ENCODE measurements at places on chromosomes 6 and 20. TPM values are rescaled to one million over a fixed set of nuclear protein-coding genes. Genes with fewer than 3 reads are reported as not detected.

- DNase-seq: no peak
Observed at GRCh38 chr6:7578516-7578915, 11.5 kb upstream of the SNRNP48 start.

GRCh38 chr6:85923013-85923430, 280.3 kb upstream of the SYNCRIP start:
- DNase-seq: peak; percentile 19

DNA sequence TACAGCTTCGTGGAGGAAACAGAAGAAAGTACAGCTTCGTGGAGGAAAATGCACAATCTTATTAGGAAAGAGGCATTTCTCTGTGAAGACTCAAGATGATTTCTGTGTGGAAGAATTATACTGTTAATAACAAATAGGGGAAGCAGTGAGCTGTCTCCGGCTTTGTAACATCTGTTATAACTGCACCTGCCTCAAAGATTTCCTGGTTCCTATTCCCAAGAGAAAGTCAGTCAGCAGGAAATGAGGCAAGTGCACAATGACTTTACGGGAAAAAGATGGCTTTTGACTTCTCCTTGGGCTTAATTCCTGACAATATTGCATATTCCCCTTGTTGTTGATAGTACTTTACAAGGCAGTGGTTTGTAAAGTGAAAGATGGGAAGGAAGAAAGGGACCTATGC, 538.5 kb downstream of the BMP2 start:
- DNase-seq: no peak

DNA sequence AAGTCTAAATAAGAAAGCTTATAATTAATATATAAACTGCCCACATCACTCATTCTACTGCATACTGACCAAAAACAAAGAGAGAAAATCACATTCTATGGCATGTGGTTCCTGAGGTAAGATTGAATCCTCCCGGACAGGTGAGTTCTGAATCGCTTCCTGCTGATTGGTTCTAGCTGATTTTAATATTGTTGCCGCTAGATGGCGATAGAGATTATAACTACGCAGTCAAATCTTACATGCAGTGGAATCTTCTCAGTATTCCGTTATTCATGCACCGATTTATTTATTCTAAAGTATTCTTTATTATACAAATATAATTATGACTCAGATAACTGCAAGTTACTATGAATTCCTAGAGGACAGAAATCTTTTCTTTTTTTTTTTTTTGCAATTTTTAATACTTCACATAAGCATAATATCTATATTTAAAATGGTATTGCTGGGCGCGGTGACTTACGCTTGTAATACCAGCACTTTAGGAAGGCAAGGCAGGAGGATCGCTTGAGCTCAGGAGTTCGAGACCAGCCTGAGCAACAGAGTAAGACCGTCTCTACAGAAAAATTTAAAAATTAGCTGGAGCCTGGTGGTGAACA, 24.2 kb upstream of the TMX4 start:
- peak; percentile 28 for DNase-seq

GRCh38 chr20:38601216-38602184, at the start of gene ARHGAP40:
Gene ARHGAP40, plus strand, starts transcription at chr20:38601809.
- no peak for DNase-seq

GRCh38 chr20:43508604-43509040, 1.1 kb downstream of the L3MBTL1 start:
- no peak for DNase-seq

GRCh38 chr6:112752305-112752704, 405.2 kb downstream of the RFPL4B start:
- no peak for DNase-seq

DNA sequence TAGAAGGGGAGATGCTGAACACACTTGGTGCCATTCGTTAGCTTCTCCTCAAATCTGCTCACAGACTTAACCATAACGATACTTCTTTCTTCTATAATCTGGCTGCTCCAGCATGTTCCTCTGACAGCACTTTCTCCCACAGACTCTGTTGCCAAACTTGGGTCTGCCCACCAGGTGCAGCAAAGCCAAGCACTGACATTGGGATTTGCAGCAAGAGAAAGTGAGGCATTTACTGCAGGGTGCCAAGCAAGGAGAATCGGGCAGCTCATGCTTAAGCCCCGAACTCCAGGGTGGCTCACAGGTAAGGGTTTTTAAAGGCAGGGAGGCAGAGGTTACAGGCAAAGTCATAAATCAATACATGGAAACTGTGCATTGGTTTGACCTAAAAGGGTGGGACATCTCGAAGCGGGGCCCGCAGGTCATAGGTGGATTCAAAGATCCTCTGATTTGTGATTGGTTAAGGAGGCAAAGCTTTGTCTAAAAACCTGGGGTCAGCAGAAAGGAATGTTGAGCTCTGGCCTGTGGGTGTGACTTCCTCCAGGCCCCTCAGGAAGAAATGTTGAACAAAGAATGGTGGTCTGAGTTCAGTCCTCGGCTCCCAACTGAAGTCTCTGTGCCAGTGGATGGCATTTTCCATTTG, 25.1 kb upstream of the PNPLA1 start:
- DNase-seq: no peak

GRCh38 chr6:113873043-113873667, 16.0 kb downstream of the MARCKS start:
- peak; percentile 84 for DNase-seq

GRCh38 chr6:135018941-135019340, 35.7 kb downstream of the HBS1L start:
- DNase-seq: no peak

DNA sequence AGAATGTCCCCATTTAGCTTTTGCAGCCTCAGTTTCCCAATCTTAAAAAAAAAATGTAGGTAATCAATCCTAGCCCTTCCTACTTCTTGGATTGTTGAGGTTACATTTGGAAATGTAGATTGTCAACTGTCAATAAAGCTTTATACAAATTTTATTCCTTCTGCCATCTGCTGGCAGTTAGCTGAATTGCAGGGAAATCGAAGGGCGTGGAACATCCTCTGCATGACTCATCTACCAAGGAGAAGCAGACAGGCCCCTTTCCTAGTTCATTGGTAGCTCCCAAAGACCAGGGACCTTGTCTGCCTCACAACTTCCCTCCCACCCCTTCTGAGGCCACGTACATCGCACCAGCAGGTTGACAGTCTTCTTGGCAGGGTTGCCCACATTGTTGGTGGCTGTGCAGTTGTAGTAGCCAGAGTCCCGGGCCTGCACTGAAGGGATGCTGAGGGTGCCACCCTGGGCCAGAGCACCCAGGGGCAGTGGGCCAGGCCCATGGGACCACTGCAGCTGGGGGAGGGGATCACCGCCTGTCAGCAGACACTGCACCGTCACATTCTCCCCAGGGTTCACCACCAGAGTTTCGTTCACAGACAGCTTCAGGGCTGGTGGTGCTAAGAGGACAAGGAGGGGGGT, 43.6 kb downstream of the MDGA1 start:
- DNase-seq: peak; percentile 83

DNA sequence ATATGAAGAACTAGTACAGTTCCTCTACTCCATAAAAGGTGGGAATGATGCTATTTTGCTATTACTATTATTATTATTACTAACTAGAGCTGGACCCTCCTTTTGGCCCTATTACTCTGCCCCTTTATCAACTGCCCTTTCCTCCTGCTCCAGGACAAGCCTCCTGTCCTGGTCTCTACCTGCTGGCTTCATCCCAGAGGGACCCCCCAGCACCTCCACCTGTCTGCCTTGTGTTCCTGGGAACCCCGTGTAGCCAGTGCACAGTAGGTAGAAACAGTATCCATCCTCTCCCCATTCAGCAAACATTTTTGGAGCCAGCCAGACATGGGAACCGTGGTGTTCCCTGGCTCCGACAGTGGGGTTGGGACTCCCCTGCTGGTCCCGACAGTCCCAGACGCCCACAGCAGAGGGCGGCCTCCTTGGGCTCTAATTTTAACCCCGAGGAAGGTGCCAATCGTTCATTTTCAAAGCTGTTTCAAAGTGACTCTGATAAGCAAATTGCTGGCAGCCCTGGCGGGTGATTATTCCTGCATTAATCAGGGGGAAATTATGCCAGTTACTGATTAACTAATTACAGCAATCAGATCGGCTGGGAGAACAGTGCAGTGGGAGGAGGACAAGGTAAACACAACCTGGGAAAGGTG, 44.2 kb upstream of the MDGA1 start:
- peak; percentile 27 for DNase-seq

DNA sequence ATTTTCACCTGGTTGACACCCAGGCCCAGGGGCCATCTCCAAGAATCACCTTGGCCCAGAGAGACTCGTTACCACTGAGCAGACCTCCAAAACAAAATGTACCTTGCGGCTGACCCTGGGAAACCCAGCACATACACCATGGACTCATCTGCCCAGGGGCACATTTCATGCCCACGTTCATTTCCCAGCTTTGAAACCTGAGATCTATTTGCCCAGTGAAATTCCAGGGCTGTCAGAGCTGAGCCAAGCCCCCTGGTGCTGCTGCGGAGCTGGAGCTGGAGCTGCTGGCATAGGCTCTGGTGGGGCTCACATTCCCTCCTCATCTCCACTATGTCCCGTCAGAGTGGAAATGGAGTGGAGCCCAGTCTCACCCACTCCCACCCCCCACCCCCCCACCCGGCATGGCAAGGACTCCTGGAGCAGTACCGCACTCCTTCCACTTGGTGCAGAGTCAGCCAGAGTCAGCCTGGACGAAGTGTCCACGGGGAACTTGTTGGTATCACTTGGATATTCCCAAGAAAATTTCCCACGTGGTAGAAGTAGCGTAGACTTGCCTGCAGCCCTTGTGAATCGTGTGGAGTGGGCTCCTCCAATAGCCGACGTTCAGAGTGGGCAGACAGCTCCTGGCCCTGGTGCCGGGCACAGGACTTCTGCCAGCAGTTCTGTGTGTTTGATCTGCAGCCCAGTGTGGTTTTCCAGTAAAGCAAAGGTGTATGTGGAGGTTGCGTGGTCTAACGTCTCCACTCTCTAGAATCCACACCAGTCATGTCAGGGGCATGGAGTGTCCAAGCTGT, 18.1 kb upstream of the OSER1 start:
- no peak for DNase-seq

GRCh38 chr6:42128460-42129359, 13.7 kb downstream of the C6orf132 start:
- no peak for DNase-seq

GRCh38 chr6:113512576-113512975, 344.6 kb upstream of the MARCKS start:
- DNase-seq: no peak

DNA sequence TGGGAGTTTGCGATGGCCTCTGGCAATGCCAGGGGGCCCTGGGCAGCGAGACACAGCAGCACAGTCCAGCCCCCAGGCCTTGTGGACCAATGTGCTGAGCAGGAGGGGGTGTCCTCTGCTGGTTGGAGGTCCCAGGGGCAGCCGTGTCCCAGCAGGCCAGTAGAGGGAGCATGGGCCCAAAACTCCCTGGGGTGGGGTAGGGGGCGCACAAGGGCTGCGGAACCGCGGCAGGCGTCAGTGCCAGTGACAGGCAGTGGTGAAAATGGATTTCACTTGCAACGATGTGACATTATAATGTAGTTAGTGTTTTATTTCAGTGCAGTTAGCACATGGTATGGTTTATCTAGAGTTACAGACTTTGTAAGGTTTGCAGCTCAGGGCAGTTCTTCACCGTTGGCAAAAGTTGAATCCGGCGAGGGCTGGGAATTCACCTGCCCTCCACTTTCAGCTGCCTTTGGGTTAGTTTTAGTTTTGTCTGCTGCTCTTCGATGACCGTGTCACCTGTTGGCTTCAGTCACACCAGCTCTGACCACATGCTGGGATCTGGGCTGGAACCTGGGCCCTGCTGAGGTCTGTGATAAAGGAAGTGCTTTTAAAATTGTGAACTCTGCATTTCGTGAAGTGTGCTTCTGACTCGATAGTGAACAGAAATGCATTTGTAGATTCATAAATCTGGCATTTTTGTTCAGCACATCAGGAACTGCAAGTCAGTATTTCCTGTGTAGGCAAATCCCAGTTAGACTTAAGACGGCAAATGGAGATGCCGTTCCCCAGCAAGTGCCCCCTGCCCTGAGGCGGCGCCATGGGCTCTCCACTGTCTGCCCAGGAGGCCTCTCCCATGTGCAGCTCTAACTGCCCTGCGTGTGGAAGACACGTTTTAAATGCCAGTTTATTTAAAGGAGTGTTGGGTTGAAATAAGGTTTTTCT, 46.8 kb downstream of the PYGB start:
- peak; percentile 54 for DNase-seq

GRCh38 chr6:1834207-1834606, 224.5 kb downstream of the FOXC1 start:
- no peak for DNase-seq

The PROCR gene
- 9.8 TPM for total RNA-seq

The LY6G5C gene
- total RNA-seq: 1.9 TPM

The HLA-DRA gene
- 44.3 TPM for total RNA-seq

The WFDC12 gene
- not detected for total RNA-seq

The PTK6 gene
- 91.1 TPM for total RNA-seq

Data from colonic mucosa (tissue), 4 donors.